GM13976 (cell line): ENCODE measurements at places on chromosomes 1 and 21.

GRCh38 chr1:184954232-184954995, 19.9 kb downstream of the NIBAN1 start:
- no peak for DNase-seq

GRCh38 chr1:16015960-16016901, 1.6 kb downstream of the HSPB7 start:
- peak; percentile 47 for DNase-seq

- DNase-seq = no peak
These were observed 31.6 kb downstream of the OSBPL9 start for GRCh38 chr1:51648180-51649109.

DNA sequence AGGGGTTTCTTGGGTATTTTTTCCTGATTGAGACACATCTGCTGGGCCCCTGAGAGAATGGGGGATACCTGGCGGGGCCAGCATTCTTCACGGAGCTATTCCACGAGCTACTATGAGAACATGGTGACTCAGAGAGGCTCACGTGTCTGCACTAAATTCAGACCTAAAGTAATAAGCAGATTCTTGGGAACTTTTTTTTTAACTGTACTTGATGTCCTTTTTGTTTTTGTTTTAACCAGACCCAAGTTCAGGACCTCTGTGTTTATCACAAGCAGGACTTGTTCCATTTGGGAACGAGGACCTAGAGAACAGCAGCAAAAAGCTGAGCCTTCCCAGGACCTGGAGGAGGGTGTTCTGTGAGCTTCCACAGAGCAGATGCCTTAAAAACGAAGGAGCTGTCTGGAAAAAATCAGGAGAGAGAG, 44.0 kb downstream of the EVA1C start:
- no peak for DNase-seq

GRCh38 chr1:79478728-79479373, 472.3 kb upstream of the ADGRL4 start:
- DNase-seq = no peak

DNA sequence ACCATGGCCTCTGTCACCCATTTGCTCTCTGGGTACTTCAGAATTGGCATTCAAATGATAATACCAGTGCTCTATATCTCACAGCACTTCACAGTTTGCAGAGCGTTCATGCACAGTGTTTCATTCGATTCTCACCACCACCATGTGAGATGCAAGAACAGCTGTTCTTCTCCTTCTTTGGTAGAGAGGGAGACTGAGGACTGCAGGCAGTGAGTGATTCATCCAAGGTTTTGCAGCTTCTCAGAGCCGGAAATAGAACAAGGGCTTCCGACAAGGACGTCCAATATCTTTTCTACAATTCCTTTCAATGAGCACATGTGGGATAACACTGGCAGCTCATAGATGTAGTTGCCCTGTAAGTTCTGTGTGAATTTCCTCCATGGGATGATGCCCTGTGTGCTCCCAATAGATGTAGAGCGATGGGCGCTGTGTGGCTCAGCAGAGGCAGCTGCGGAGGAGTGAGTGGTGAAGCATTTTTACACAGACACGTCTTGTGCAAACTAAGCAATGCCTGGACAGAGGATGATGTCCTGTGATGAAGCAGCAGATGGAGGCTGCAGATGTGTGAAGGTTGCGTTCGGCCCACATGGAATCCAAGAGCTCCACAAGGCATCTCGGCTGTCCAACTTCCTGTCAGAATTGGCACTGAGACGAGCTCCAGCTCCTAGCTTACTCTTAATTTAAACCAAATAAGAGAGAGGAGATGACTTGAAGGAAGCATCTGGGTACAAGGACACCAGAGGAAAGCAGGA, 24.9 kb downstream of the MT1HL1 start:
- DNase-seq = no peak

DNA sequence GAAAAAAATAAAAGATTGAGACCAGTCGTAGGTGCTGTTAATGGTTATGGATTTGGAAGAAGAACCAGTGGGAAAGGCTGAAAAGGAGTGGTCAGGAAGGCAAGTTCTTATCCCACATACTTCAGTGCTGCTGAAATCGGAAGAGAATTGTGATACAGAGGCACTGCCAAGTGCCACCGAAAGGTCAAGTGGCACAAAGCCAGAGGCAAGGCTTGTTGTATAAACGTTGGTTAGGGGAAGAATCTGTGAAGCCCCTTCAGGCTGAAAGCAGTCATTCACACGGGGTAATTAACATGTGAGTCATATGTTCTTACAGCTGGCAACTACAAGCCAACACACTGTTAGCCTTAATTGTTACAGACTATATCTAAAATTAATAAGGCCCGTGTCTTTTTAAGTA, 48.8 kb downstream of the ZBTB40 start:
- no peak for DNase-seq

DNA sequence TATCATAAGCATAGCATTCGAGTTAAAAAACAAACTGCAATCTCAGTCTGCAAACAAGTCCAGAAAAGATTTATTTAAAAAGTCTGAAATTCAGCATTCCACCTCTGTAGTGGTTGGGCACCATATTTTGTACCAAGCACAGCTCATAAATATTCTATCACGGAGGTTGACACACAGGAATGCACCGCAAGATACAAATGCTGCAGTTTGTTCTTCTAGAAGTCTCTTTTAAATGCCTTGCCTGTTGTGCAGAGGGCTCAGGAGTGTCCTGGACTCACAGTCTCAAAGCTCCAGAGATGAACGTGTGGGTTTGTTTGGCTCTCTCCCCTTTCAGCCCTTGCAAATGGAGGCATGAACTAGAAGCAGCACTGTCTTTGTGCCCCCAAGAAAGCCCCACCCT, 212.4 kb upstream of the USP24 start:
- DNase-seq = no peak

GRCh38 chr1:245380790-245381535, 226.2 kb downstream of the KIF26B start:
- no peak for DNase-seq

- peak; percentile 46 for DNase-seq
These were observed 1262.8 kb upstream of the PRMT6 start for GRCh38 chr1:105793536-105794146.

- no peak for DNase-seq
These were observed 536 bp downstream of the HMGCL start for GRCh38 chr1:23824711-23825075.

GRCh38 chr1:6491081-6491449, 402 bp downstream of the PLEKHG5 start:
- DNase-seq = no peak

DNA sequence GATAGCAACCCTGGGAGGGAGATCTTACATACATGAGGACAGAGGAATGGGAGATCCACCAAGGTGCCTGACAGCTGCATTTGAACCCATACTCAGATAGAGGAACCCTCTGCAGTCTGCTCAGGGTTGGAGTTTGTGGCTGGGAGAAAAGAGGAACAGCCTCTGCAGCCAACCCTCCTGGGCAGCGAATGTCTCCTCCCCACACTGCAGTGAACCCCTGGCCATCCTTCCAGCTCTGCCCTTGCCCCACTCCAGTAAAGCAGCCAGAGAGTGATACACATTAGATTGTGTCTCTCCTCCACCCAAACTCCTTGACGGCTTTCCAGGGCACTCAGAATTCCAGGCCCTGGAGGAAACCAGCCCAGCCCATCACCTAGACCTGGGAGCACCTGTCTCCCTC, 137.7 kb downstream of the RUNX1 start:
- no peak for DNase-seq

- peak; percentile 72 for DNase-seq
These were observed 48.4 kb downstream of the SLC37A1 start for GRCh38 chr21:42561762-42562650.

- DNase-seq = peak; percentile 14
These were observed 3.4 kb downstream of the LINGO4 start for GRCh38 chr1:151801846-151802245.

GRCh38 chr1:49435291-49435690, 588.5 kb downstream of the AGBL4 start:
- no peak for DNase-seq

DNA sequence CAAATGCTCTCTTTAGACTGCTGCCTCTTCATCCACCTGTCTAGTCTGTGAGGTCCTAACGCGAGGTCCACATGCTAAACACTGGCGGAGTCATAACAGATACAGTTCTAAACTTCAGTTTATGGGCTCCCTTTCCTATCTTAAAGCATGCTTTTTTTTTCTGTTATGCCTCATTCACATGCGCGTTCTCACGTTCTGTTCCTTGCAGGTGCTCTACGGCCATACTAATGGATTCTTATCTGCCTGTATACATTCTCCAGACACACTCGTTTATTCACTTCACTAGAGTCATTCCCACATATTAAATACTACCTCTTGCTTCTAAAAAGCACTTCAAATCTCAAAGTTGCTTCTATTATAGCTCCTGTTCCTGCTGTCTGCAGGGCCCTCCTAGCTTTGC, 38.7 kb downstream of the PHC2 start:
- DNase-seq = no peak

GRCh38 chr21:25385911-25386474, 221.3 kb downstream of the MRPL39 start:
- peak; percentile 38 for DNase-seq
